Activated naive CD8-positive, alpha-beta T cell treated with anti-CD3 and anti-CD28 coated beads for 36 hours (primary cell): ENCODE measurements at places on chromosomes 5 and 9. TPM values are rescaled to one million over a fixed set of nuclear protein-coding genes. Genes with fewer than 3 reads are reported as not detected.
A peak's percentile ranks its signal among the peaks of the same experiment; 100 is the strongest.

- no peak for DNase-seq
- H3K4me3 ChIP-seq: no peak overlapping the region
- H3K27me3 ChIP-seq: peaks cover 4% of the 10 kb centered on the region
- H3K4me1 ChIP-seq: no peaks in the 10 kb centered on the region
- no peaks in the 10 kb centered on the region for H3K36me3 ChIP-seq
These were observed 15.2 kb upstream of the SPIN1 start for GRCh38 chr9:88373045-88373444.

DNA sequence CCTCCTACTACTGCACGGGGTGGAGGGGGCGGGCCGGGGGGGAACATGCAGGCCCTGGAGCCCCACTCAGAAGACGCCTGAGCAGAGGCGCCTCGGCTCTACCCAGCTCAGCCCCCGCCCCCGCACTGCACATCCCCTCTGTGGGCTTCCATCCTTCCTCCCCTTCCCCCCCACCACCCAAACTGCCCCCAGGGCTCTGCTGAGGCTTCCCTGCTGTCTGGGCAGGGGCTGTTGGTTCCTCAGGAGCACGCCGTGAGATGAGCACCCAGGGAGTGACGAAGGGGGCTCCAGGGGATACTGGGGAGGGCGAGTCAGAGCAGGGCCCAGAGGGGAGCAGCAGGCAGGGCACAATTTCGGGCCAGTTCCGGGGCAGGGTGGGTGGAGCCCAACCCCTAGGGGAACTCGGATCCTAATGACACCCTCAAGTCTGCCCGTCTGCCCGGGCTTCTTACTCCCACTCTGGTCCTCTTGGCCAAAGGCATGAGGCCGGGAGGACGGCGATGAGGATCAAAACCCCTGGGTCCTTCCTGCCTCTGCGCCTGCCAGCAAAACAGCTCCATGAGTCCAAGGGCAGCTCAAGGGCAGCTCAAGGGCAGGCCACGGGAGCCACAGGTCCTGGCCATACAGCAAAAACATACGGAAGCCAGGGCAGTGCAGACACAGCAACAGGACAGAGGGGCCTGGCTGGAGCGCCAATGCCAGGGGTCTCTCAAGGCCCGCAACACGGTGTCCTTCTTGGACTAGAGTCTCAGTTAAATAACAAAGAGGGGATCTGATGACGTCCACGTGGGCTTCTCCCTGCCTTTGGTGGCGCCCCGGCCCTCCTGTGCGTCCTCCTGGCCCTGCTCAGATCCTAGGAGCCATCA lies 200.9 kb downstream of the AUH start:
- H3K27me3 ChIP-seq: no peaks in the 10 kb centered on the region
- H3K27ac ChIP-seq: peak overlapping the region; percentile 14
- no peak overlapping the region for H3K4me3 ChIP-seq
- DNase-seq: no peak
- H3K36me3 ChIP-seq: no peaks in the 10 kb centered on the region

- H3K4me1 ChIP-seq: peaks cover 41% of the 10 kb centered on the region
- H3K4me3 ChIP-seq: no peak overlapping the region
- peaks cover 68% of the 10 kb centered on the region for H3K36me3 ChIP-seq
- no peak overlapping the region for H3K27ac ChIP-seq
- no peaks in the 10 kb centered on the region for H3K27me3 ChIP-seq
These were observed 175.8 kb downstream of the RAPGEF6 start for GRCh38 chr5:131459216-131459615.

DNA sequence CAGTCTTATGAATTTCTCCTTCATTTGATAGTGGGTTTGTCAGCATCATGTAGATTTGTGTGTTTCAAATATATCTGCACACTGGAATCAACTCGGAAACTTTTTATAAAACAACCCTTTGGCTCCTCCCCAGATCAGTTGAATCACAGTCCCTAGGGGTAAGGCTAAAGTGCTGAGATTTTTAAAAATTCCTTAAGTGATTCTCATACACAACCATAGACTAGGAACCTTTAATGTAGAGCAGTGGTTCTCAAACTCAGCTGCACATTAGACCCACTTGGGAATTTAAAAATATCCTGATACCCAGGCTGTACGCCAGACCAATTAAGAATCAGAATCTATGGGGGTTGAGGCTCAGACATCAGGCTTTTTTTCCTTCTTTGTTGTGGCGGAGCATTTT lies 17.5 kb upstream of the JAK2 start:
- H3K4me3 ChIP-seq: no peak overlapping the region
- H3K36me3 ChIP-seq: peaks cover 13% of the 10 kb centered on the region
- peak overlapping the region; percentile 91 for H3K27ac ChIP-seq
- DNase-seq: no peak

DNA sequence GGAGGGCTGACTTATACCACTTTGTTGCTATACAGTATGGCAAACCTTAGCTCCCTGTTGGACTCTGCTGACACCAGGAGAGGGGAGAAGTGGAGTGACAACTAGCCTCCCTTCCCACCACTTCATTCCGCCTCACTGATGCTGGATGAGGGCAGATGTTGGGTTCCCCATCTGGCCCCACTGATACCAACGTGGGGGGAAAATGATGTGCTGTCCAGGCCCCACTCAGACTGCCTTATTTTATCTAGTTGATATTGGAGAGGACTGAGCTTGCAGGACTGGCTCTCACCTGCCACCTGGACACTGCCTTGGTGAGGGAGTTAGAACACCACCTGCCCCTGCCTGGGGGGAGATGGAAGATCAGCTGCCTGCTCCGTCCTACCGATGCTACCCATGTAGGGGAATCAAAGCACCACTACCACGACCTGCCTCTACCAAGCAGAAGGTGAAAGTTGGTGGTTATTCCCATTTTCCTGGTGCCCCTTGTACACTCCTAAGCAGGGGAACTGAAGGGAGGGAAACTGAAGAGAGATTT lies 292.1 kb downstream of the GADD45G start:
- no peak overlapping the region for H3K4me3 ChIP-seq
- DNase-seq: no peak
- H3K36me3 ChIP-seq: no peaks in the 10 kb centered on the region
- no peaks in the 10 kb centered on the region for H3K4me1 ChIP-seq
- H3K27me3 ChIP-seq: peaks cover 20% of the 10 kb centered on the region

The TRPM3 gene
- total RNA-seq: not detected

The SARDH gene
- 2.7 TPM for total RNA-seq

The CCDC192 gene
- not detected for total RNA-seq

The ADAM19 gene
- total RNA-seq: 3.5 TPM

The NUTM2F gene
- not detected for total RNA-seq

The IL13 gene
- 0.72 TPM for total RNA-seq

The SETX gene
- 34.9 TPM for total RNA-seq
